ENCODE measurements at places on chromosomes 5 and 9.

- DNase-seq: no peak
These were observed 88.1 kb upstream of the EPB41L4B start for GRCh38 chr9:109408759-109409462.

- no peak for DNase-seq
These were observed 151.1 kb upstream of the ANKRD55 start for GRCh38 chr5:56384186-56384585.

DNA sequence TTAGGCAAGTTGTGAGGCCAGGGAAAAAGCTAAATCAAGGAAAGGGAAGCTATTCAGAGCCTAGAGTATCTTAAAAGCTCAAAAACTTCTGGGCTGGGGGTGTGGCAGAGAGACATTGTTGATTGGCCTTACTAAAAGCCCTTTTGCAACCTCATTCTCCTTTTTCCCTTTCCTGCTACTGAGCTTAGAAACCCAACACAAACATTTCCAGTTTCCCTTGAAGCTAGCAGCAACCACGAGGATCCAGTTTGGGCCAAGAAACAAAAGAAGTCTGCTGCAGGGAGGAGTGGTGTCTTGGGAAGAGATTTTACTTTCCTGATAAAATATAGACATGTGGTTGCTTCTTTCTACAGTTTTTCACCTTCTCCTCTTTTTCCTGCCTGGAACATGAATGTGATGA lies 135.5 kb upstream of the KLF9 start:
- no peak for DNase-seq

DNA sequence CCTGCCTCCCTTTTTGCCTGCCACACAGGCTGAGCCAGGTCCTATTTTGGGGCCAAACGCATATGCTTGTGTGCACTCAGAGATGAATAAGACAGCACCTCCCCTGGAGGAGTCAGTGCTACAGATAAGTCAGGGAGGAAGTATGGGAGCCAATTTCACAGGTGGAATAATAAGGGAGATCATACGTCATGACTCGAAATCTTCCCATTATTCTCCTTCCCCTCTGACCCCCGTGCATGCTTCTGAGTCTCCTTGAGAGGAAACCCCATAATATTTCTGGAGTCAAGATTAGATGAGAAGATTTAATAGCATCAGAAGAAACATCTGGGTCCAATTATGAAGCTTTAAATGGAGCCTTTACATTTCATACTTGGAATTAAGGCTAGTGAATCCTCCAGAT lies 15.1 kb upstream of the ZCCHC7 start:
- DNase-seq: no peak

DNA sequence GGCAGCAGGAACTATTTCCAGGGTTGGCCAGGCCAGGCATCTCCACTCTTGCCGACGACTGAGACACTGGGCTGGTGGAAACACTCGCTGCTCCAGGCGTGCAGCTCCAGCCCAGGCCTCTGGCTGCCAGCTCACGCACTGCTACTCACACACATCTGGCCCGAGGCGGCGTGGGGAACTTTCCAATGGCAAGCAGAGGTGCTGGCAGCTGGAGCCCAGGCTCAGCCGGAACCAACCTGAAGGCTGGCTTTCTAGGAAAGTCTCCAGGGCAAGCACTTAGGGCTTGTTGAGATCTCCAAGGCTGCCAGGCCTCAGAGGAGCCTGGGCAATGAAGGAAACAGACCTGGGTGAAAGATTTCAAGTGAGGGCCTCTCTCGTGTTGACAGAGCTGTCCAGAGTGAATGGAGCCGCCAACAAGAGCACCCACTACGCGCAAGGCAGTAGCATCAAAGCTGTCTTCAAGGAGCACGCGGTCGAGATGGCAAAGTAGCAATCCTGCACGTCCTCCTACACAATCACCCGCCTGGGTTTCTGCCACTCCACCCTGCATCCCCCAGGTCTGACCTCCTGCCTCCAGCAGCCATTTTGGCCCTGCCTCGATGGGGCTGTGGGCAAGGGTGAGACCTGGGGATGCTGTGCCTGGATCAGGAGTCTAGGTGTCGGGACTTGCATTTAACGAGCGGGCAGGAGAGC lies 14.4 kb downstream of the SH3PXD2B start:
- DNase-seq: no peak

DNA sequence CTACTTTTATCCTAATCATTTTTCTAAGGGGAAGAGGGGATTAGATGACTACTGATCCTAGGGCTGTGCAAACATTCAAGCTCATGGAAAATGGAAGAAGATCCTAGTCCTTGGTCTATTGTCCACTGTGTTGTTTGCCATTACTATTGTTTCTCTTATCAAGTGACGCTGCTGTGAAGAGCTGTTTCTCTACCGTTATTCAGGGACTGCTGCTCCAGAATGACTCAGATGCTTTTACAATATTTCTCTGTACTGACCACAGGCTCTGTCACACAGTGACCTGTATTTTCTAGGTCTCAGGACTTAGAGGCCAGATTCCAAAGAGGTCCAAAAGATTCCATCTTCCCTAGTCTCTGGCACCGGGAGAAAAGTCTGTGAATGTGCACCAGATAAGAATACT lies 159.5 kb upstream of the CHD1 start:
- no peak for DNase-seq

DNA sequence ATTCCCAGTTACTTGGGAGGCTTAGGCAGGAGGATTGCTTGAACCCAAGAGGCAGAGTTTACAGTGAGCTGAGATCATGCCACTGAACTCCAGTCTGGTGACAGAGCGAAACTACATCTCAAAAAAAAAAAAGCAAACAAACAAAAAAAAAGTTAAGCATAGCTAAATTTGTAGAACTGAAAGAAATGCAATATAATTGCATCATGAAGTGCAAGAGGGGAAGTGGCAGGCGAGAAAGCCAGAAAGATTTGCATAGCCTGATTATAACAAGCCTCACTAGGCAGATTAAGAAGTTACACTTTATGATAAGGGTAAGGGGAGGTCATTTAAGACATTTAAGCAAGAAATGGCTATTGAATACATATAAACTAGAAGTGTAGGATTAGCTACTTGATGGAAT lies 187.1 kb downstream of the EDIL3 start:
- no peak for DNase-seq

- no peak for DNase-seq
These were observed 374.8 kb downstream of the KIAA0825 start for GRCh38 chr5:94243612-94244011.

GRCh38 chr5:75663579-75664284 lies 52.5 kb downstream of the ANKDD1B start:
- DNase-seq: no peak

GRCh38 chr5:119332208-119332607 lies 23.6 kb upstream of the TNFAIP8 start:
- no peak for DNase-seq

DNA sequence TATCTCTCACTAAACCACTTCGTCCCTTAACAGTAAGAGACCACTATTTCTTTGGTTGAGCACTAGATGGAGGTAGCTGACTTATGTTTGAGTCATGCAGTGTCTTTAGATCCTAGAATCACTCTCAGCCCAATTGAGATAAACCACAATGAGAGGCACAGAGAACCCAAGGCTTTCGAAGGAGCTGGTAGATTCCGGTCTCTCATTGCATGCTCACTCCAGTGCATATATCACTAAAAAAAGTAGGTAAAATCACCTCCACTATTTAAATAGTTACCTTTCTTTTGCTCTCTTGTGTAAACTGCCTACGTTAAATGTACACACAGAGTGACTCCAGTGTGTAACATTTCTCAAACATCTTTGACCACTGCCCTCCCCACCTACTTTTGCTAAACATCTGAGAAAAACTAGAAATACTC lies 27.6 kb downstream of the ACTL7A start:
- DNase-seq: no peak

DNA sequence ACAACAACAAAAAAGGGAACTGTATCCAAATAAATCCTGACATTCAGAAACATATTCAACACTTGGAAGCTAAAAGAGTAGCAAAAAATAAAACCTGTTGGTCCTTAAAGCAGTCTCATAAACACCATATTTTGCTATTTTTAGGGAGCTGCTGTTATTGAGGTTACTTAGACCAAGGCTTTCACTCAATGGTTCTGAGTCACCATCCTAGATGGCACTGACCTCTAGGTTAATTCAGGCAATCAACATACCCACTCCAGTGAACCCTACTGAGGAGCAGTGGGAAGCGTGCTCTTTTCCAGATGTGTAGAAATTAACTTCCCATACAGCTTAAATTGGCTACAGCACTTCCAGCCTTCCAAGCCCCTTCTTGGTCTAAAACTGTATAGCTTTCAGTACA lies 5.2 kb downstream of the GNAQ start:
- DNase-seq: no peak

GRCh38 chr5:168162464-168162863 lies 129.0 kb upstream of the WWC1 start:
- no peak for DNase-seq

Data from LoVo (cell line).